ENCODE measurements at places on chromosomes 12 and 14. TPM values are rescaled to one million over a fixed set of nuclear protein-coding genes. Genes with fewer than 3 reads are reported as not detected.
A peak's percentile ranks its signal among the peaks of the same experiment; 100 is the strongest.

DNA sequence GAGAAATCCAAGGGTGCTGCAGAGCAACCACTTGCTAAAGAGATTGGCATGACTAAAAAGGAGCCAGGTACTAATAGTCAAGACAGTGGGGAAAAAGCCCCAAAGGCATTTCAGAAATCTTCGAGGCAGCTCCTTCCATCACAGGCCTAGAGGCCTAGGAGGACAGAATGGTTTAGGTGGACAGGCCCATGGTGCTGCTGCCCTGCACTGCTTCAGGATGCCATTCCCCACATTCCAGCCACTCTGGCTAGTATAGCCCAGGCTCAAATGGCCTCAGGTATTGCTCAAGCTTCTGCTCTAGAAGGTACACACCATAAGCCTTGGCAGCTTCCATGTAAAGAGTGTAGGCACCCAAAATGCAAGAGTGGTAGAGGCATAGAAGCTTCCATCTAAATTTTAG is 92.9 kb downstream of the RPAP3 start:
- no peak for DNase-seq

Gene MUCL1
- total RNA-seq = not detected

DNA sequence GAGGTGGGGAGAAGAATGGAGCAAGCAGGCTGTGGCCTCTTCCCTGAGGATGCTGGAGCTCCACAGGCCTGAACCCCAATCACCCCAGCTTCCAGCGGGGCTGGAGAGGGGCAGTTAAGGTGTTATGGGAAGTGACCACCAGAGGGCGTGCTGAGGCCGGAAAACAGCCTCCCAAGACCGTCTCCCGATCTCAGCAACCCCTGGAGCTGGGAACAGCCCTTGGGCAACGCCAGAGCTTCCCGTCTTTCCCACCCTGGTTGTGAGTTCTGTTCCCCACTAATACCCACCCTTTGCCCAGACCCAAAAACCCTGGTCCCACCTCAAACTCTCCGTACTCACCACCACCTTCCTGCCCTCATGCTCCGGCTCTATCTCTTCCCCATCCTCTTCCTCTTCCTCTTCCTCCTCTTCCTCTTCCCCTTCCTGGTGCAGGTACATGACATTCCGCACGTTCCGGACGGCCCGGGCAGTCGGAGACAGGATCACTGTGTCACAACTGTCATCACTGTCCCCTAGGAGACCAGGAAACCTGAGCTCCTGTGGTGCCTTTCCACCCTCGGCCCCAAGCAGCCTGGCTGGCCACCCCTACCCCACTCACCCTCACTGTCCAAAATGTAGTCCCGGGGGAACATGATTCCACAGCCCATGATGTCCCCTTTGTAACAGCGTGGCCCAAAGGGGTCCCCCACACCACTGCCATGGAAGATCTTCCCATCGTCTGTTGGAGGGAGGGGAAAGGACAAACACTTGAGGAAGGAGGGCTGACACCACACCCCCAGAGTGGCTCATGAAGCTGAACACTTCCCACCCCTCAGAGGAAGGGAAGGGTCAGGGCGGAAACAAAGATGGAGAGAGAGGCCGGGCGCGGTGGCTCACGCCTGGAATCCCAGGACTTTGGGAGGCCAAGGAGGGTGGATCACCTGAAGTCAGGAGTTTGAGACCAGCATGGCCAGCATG is 12.9 kb downstream of the SPRYD3 start:
- peak; percentile 73 for DNase-seq

DNA sequence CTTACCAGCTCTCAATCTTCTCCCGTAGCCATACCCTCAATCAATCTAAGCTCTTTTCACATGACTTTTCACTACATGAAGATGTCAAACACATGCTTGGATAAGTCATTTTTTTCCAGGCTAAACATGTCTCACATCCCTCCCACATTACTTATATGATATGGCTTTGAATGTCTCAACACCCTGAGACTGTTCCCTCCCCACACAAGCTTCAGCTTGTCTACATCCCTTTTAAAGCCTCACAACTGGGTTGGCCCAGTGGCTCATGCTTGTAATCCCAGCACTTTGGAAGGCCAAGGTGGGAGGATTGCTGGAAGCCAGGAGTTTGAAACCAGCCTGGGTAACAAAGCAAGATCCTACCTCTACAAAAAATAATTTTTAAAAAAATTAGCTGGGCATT is 18.5 kb downstream of the ANAPC5 start:
- DNase-seq = no peak
